ENCODE measurements at places on chromosomes 4 and X. TPM values are rescaled to one million over a fixed set of nuclear protein-coding genes. Genes with fewer than 3 reads are reported as not detected.

The TNMD gene
- polyA plus RNA-seq = not detected

The MAGEE1 gene
- 1.2 TPM for polyA plus RNA-seq

The GABRE gene
- 63.3 TPM for polyA plus RNA-seq

The STATH gene
- polyA plus RNA-seq = 0.07 TPM

The HHIP gene
- polyA plus RNA-seq = not detected

The TLR1 gene
- 1.2 TPM for polyA plus RNA-seq

The DCHS2 gene
- polyA plus RNA-seq = 0.02 TPM

Measured in esophagus (tissue), 2 donors.